Activated CD8-positive, alpha-beta memory T cell treated with anti-CD3 and anti-CD28 coated beads for 1 hour (primary cell): ENCODE measurements at places on chromosomes 7 and 10.
A peak's percentile ranks its signal among the peaks of the same experiment; 100 is the strongest.

GRCh38 chr10:127945948-127946711, 39.2 kb downstream of the PTPRE start:
- no peak for DNase-seq

DNA sequence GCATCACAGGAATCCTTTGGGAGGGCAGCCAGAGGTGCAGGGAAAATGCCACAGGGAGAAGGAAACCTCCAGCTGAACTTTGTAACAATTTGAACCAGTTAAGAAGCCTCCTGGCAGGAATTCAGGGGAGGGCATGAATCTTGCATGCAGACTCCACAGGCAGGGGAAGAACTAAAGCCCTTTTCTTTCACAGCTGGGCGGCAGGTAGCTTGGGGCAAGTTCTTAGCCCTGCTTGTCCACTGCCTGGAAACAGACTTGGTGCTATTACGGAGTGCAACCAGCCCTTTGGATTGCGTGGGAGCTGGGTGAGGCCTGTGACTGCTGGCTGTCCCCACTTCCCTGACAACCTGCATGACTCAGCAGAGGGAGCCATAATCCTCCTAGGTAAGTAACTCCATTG, 51.7 kb upstream of the ADAM12 start:
- no peak for DNase-seq

DNA sequence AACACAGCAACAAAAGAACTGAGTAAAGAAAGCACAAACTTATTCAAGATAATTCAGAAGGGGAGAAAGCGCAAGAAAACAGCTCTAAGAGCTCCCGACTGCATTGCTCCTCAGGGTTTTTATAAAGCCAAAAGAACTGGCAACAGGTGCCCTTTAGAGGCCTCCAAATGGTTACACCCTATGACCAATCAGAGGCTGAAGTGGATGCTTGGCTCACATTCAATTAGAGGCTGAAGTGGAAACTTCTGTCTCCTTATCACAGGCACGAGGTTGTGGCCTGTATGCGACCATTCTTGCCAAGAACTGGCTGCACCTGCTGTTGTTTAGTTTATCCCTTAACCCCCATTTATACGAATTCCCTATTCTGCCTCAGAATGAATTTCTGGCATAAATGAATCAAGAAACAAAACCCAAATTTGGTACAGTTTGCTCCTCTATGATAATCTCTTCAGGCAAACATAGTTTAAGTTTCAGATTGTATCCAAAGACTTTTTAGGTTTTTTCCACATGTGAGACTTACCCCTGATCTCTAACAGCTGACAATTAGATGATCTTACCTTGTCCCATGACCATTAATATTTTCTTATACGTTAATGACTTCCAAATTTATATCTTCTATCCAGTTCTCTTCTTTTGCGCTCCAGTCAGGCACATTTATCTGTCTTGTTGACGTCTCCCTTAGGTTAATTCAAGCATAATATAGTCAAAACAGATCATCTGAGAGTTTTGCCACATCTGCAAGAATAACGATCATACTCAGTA, 504.8 kb downstream of the NXPH1 start:
- no peak for DNase-seq

DNA sequence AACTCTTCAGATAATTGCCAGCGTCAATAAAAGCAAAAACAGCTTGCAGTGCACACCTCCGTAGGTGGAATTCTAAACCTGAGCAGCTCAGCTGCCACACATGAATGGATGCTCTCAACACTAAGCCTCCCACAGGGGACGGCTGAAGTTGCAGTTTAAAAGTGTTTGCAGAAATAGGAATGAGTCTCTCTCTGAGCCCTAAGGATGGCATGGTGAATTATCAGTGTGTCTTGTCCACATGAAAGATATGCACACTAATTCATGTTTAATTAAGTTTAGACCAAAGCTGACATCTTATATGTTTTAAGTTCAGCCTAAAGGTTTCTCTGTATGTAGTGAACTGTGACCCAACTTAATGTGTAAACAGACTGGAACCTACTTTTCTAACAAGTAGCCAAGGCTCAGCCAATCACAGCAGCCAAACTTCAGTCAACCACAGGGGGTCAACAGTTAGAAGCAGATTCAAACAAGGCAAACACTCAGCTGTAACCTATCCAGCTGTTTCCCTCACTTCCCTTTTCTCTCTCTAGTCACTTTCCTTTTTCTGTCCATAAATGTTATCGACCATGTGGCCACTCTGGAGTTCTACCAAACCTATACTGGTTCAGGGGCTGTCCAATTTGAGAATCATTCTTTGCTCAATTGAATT, 38.1 kb downstream of the CTTNBP2 start:
- no peak for DNase-seq

GRCh38 chr7:121002757-121003200, 14.3 kb downstream of the CPED1 start:
- no peak for DNase-seq

DNA sequence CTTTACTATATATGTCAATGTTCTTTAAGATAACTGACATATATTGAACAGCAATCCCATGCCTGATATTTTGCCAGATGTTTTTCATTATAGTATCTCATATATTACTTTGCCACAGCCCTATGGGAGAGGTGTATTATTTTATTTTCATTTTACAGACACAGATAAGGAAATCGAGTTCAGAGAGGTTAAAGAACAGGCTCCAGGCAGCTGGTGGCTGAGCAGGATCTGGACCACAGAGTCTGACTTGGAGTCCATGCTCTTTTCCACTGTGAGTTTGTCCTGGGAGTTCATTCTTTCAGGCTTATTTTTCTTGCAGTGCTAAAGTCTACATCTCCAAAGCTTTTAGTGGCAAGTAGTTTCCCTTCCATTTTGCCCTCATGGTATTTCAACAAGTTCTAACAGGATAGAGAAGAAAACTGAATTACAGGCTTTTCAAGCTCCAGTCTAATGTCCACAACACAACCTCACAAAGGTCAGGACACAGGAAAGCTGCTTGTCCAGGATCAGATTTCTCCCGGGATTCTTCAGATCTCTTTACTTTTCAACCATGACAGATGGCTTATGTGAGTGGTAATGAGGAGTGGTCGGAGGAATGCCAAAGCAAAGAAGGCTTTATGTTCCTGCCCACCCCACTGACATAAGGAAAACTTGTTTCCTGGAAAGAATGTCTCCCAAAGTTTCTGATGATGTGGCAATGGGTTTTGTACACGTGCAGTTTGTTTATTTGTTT, 13.1 kb upstream of the SLC35B4 start:
- DNase-seq = no peak

DNA sequence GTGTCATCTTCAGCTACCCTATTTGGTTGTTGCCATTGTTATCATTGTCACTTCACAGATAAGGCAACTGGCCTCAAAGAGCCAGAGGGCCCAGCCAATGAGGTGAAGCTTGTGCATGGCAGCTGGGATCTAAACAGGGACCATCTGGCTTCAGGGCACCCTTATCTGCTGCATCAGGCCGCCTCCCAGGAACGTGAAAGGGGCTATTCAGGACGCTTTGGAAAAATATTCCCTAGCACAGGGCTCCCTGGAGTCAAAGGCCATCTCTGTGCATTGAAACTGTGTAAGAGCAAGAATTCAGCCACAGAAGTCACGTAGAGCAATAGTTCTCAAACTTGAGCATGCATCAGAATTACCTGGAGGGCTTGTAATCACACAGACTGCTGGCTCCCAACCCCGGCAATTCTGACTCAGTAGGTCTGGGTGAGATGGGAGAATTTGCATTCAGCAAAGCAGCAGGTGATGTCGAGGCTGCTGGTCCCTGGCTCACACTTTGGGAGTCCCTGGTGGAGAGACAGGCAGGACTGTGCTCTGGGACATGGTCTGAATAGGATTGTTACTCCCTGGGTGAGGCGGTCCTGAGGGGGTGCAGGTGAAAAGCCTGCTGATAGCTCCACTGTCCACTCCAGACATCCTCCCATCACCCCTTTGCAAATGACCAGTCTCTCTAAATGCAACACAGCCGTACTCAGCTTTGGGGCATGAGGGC, 21.5 kb upstream of the PLEKHA1 start:
- no peak for DNase-seq

DNA sequence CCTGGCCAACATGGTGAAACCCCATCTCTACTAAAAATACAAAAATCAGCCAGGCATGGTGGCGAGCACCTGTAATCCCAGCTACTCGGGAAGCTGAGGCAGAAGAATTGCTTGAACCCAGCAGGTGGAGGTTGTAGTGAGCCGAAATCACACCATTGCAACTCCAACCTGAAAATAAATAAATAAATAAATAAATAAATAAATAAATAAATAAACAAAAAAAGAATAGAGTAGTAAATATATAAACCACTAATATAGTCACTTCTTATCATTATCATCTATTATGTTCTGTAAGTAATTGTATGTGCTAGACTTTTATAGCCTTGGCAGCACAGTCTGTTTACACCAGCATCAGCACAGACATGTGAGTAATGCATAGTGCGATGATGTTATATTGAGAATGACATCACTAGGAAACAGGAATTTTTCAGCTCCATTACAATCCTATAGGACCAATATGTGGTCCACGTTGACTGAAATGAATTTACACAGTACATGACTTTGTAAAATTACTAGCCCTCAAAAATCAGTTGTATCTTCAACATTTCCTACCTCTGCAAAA, 385.4 kb upstream of the ANKRD30A start:
- no peak for DNase-seq

- no peak for DNase-seq
Measured at GRCh38 chr7:135905858-135906257, 71.3 kb downstream of the MTPN start.

DNA sequence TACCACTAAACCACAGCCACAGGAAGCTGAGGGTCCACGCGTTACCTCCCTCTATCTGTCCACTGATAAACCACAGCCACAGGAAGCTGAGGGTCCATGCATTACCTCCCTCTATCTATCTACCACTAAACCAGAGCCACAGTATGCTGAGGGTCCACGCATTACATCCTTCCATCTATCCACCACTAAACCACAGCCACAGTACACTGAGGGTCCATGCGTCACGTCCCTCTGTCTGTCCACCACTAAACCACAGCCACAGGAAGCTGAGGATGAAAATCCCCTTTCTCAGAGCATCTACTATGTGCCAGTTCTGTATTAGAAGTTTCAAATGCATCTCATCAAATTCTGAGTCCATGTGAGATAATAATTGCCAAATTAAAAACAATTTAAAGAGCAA, 589.3 kb downstream of the DNAJB6 start:
- DNase-seq = no peak

- peak; percentile 50 for DNase-seq
Measured at GRCh38 chr10:71314028-71314693, 4.9 kb upstream of the SLC29A3 start.

- peak; percentile 54 for DNase-seq
Measured at GRCh38 chr7:39951226-39952194, 1.5 kb downstream of the CDK13 start.

GRCh38 chr10:99369551-99369950, 40.4 kb downstream of the CNNM1 start:
- no peak for DNase-seq

GRCh38 chr7:158063850-158064610, 523.6 kb downstream of the PTPRN2 start:
- no peak for DNase-seq

- no peak for DNase-seq
Measured at GRCh38 chr7:44244282-44244681, 43.5 kb downstream of the YKT6 start.

DNA sequence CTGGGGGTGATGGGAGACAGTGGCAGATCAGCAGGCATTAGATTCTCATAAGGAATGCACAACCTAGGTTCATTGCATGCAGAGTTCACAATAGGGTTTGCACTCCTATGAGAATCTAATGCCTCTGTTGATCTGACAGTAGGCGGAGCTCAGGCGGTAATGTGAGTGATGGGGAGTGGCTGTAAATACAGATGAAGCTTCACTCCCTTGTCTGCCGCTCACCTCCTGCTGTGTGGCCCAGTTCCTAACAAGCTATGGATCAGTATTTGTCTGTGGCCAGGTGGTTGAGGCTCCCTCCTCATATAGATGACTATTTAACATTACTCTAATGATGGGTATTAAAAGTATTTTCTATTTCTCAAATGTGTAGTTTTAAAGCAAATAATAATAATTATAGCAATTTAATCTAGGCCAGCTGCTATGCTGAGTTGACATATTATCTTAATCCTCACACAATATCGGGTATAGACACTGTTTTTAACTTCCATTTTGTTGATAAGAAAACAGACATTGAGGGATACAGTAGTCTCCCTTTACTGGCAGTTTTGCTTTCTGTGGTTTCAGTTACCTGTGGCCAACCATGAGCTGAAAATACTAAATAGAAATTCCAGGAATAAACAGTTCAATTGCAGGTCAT, 39.9 kb downstream of the KIF20B start:
- DNase-seq = no peak

- DNase-seq = no peak
Measured at GRCh38 chr7:37018954-37019353, 294.7 kb upstream of the AOAH start.

DNA sequence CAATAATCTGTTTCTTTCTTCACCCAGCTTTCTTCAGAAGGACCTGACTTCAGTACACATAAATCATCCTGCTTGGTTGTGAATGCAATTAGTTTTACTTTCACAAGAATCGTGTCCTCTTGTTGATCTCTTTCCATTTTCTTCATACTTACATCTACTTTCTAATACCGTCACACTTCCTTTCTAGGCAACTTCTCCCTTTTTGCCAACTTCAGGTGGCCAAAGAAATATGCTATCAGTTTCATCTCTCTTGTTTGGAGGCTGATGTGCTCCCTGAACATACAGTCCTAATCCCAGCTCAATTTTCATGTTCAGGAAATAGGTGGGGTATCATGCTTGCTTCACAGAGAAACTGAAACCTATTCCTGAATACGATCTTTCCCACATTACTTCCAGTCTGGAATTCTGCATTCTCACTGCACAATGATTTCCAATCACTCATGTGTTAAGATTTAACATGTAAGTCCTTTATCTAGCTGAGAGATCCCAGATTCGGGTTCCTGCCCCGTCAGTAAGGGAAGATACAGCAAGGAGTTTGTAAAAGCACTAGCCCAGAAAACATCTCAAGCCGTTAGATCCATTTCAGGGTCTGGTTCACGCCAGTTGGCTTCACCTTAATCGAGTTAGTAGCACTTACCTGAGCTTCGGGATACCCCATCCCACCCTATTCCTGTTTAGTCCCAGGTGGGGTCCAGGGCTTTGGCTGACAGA, 994 bp downstream of the SLC25A28 start:
- DNase-seq = no peak

- no peak for DNase-seq
Measured at GRCh38 chr10:67473850-67474633, 222.0 kb downstream of the CTNNA3 start.

DNA sequence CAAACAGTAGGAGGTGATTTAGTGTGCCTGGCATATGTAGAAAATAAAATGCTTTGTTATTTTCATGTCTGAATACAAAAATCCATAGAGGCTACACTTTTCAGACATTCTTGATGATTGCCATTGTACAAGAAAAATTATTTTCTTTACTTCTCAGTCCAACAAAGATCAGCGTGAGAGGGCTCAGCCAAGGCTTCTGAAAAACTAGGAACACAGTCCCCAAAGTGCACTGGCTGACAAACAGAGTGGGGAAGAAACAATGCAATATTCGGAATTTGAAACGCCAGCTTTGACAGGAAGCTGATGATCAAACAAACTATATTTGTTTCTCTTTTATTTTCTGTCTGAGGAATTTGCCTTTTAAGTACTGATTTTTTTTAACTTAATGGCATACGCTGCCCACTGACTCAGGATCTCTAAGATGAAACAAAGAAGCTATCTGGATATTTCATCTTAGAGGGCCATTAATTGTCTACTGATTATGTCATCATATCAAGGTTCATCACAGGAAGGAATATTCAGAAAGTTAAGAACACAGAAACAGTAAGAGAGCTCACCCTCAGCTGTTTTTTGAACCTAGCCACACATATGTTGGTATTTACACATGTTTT, 197.0 kb upstream of the INHBA start:
- no peak for DNase-seq
